COR-L47 (cell line): ENCODE measurements at places on chromosomes 7 and 10.

- DNase-seq, result no peak
Observed at GRCh38 chr7:148964483-148965267, 63.6 kb downstream of the PDIA4 start.

- peak; percentile 11 for DNase-seq
Observed at GRCh38 chr7:7639847-7640220, 718 bp upstream of the UMAD1 start.

- DNase-seq, result no peak
Observed at GRCh38 chr7:49243521-49243920, 319.2 kb downstream of the CDC14C start.

DNA sequence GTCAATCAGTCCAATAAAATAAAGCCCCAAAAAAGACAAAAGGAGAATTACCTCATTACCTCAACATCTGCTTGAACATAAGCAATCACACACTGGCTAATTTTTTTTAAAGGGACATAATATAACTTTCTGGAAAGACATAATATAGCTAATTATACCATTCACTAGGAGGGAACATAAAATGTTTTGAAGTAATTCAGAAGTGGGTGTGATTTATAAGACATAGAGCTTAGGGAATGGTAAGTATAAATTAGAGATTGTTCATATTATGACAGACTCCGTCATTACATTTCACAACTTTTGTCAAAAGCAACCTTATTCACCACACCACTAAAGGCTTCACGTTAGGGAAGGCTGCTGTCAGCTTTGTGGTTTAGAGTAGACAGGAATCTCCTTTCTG is 3.8 kb downstream of the SHTN1 start:
- no peak for DNase-seq

- no peak for DNase-seq
Observed at GRCh38 chr10:3339121-3339520, 166.5 kb upstream of the PITRM1 start.

GRCh38 chr7:40889539-40889938 is 754.7 kb downstream of the SUGCT start:
- no peak for DNase-seq

- DNase-seq, result no peak
Observed at GRCh38 chr7:73717991-73718405, 1.5 kb downstream of the STX1A start.

DNA sequence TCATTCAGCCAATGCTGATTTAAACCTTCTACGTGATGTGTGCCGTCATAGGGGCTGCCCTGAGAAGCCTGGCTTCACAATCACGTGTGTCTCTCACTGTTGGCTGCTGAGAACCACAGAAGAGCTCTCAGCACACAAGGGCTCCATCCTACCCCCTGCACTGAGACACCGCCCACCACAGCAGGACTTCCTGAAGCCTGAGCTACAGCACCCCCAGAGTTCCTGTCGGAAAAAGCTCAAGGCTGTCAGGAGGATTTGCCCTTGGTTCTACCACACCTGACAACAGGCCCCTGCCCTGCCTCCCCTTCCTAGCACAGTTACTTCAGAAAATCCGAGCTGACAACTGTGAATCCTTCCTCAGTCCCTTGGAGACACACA is 191.9 kb downstream of the MAD1L1 start:
- peak; percentile 23 for DNase-seq

DNA sequence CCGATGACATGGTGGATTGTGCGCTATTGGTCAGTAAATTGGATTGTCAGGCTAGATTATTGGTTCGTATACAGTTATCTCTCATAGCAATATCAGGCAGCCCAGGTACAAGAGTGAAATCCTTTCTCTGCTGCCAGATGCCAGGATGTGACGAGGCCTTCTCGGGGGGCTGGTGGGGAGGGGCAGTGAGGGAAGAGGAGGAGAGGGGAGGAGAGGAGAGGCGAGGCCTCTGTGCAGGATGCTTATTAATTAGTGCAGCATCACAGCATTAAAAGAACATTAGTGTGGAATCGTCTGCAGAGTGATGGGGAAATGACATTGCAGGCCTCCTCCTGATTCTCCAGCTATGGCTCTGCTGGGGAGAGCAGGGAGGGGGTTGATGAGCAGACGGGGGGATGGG is 30.5 kb upstream of the SLF2 start:
- DNase-seq, result no peak
